Cardiac muscle cell (in vitro differentiated cells and primary cell): ENCODE measurements at places on chromosomes 16 and 17. TPM values are rescaled to one million over a fixed set of nuclear protein-coding genes. Genes with fewer than 3 reads are reported as not detected.

Gene COG4
- polyA plus RNA-seq = 67.6 and 86.6 TPM in 2 replicates

Gene DHX58
- not detected in 2 replicates for polyA plus RNA-seq

Gene GCSH
- polyA plus RNA-seq = 56.2 and 78.9 TPM in 2 replicates

Gene NAGS
- 5.1 and 8.5 TPM in 2 replicates for polyA plus RNA-seq

Gene G6PC1
- polyA plus RNA-seq = not detected in 2 replicates

Gene PYCARD
- 2.3 and 5.2 TPM in 2 replicates for polyA plus RNA-seq

Gene TNFRSF17
- polyA plus RNA-seq = 0.55 TPM in 1 of 2 replicates, not detected in the other

Gene DNAAF8
- 0.07 and 1.2 TPM in 2 replicates for polyA plus RNA-seq

Gene FBXL16
- polyA plus RNA-seq = 0.59 and 1.4 TPM in 2 replicates

Gene HS3ST6
- polyA plus RNA-seq = not detected in 2 replicates

Gene PRCD
- polyA plus RNA-seq = 13.3 and 14.4 TPM in 2 replicates

Gene KRTAP4-5
- polyA plus RNA-seq = not detected in 2 replicates

Gene SLC13A2
- not detected in 2 replicates for polyA plus RNA-seq

Gene COG8
- 54.5 and 62.6 TPM in 2 replicates for polyA plus RNA-seq

Gene RANBP10
- polyA plus RNA-seq = 13.4 and 13.6 TPM in 2 replicates

Gene CDK5R1
- polyA plus RNA-seq = 1.2 and 2.5 TPM in 2 replicates

Gene NOG
- 18.9 and 32.7 TPM in 2 replicates for polyA plus RNA-seq

Gene ANKFY1
- 19.5 and 26.7 TPM in 2 replicates for polyA plus RNA-seq

Gene PIK3R6
- 0.11 and 0.48 TPM in 2 replicates for polyA plus RNA-seq
